Naive thymus-derived CD8-positive, alpha-beta T cell (primary cell): ENCODE measurements at places on chromosomes 7 and 10.
A peak's percentile ranks its signal among the peaks of the same experiment; 100 is the strongest.

- DNase-seq, result no peak
Observed at GRCh38 chr7:80900583-80901576, 18.0 kb downstream of the SEMA3C start.

- DNase-seq, result no peak
Observed at GRCh38 chr7:106124186-106124585, 12.1 kb upstream of the SYPL1 start.

- DNase-seq, result no peak
Observed at GRCh38 chr7:79285756-79286155, 167.7 kb downstream of the MAGI2 start.

GRCh38 chr10:70851597-70852475, 36.1 kb downstream of the SGPL1 start:
- DNase-seq, result no peak

DNA sequence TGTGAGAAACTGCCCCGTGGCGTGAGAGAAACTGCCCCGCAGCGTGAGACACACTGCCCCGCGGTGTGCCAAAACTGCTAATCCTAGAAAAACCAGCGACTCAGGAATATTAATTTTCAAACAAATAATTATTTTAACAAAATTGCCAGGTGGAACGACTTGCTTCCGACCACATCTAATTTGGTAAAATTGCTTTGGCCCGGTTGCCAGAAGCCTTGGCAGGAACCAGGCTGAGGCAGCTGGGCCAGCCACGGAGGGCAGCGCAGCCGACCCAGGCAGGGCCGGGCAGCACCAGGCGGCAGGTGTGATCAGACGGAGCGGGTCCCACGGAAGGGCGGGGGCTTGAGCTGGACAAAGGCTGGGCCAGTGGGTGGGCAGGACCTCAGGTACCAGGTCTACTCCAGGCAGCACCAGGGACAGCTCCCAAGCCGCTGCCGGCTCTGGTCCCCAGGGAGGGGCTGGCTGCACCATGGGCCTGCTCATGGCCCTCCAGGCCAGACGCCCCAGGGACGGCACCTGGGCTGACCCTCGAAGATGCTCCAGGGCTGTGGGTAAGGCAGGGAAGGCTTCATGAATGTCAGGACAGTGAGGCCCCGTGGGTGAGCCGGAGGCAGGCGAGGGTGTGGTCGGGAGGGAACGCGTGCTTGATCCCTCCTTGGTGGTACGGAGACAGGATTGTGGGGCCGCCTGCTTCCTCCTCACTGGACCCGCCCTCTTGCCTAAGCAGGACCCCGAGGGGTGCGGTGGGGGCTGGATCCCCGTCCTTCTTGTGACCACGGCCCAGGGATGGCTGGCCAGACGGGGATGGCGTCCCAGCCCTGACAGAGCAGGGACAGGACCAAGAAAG, 7.7 kb upstream of the ADGRA1 start:
- no peak for DNase-seq

GRCh38 chr7:20310963-20311742, 19.5 kb upstream of the ITGB8 start:
- no peak for DNase-seq

- DNase-seq, result no peak
Observed at GRCh38 chr10:68666280-68666760, 54.7 kb upstream of the CCAR1 start.

DNA sequence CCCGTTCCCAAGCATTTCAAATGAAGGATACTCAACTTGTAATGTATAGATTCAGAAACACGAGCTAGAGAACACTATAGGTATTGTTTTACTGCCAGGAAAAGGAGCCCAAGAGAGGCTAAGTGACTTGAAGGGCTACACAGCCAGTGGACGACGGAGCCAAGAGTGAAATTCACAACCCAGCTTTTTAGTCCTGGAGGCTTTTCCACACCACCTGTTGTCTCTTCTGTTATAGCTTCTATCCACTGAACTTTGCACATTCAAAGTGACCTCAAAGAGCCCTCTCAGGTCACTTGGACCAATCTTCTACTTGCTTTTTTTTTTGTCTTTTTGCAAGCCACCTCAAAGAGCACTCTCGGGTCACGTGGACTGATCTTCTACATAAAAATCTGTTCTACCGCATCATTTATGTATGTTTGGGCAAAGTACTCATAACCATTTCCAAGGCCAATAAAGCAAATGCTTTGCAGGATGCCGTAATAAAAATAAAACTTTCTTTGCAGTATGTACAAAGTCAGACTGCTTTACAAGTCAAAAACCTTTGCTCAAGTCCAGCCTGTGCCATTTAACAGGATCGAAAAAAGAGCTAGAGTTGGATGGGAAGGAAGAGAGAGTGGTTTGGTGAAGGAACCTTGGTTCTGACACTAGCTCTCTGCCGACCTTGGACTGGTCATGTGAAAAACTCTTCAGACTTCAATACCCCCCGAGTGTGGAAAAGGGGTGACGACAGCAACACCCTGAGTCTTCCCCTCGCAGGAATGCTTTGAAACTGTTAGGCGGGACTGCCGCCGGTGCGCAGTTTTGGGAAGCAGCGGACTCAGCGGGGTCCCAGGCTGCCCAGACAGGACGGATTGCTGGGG, 821 bp downstream of the SLC35B4 start:
- DNase-seq, result peak; percentile 2

GRCh38 chr7:141263983-141264382, 190.1 kb downstream of the TMEM178B start:
- no peak for DNase-seq
